NCI-H2171 (cell line): ENCODE measurements at places on chromosomes 11 and 22.

DNA sequence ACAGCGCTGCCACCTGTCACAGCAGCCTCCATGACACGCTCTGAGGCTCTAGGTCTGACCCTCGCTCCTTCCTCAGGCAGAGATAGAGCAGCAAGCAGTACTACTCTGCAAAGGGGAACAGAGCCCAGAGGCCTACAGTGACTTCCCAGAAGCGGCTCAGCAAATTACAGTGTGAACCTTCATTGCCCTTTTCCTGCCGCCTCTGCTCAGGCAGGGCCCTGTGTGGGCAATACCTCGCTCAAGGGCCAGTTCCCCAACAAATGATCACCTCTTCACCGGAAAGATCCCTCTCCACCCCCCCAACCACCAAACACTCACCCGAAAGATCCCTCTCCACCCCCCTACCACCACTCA, 12.3 kb downstream of the KIAA0930 start:
- DNase-seq, result no peak

DNA sequence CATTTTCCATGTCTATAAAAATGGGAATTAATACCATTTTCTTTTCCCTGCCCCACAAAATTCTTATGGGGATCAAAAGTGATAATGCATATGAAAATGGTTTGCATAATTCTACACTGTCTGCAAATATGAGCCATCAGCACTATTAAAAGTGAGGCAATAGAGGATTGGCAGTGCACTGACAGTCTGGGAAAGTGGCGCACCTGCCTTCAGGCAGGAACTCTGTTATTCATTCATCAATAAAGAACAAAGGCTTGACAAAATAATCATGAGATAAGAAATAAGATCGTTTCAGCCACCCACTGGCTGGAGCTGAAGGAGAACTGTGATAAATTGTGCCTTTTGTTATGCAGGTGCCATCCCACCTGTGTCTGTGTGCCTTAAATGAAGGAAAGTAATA, 49.5 kb downstream of the ARFGAP2 start:
- DNase-seq, result no peak

DNA sequence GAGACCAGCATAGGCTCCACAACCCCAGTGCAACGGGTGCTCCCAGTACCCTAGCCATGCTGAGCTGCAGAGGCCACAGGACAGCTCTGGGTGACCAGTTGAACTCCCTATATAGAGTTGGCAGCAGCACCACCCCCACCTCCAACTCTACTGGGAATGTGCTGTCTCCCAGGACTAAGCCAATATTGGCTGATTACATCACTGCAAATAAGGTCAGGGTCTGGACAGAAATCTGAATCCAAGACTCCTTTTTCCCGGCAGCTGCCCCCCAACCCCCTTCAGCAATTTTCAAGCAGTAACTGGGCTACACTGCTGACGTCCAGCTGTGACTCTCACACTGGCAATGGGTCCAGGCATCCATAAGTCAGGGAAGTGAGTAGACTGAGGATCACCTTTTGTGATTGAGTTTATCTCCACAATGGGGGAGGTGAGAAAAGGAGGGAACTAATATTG, at the start of gene HPX:
TSS of gene HPX (minus strand) at position 82 of the 453 bp plus-strand sequence. CDS start at position 58, 24 bp downstream.
- DNase-seq, result no peak

DNA sequence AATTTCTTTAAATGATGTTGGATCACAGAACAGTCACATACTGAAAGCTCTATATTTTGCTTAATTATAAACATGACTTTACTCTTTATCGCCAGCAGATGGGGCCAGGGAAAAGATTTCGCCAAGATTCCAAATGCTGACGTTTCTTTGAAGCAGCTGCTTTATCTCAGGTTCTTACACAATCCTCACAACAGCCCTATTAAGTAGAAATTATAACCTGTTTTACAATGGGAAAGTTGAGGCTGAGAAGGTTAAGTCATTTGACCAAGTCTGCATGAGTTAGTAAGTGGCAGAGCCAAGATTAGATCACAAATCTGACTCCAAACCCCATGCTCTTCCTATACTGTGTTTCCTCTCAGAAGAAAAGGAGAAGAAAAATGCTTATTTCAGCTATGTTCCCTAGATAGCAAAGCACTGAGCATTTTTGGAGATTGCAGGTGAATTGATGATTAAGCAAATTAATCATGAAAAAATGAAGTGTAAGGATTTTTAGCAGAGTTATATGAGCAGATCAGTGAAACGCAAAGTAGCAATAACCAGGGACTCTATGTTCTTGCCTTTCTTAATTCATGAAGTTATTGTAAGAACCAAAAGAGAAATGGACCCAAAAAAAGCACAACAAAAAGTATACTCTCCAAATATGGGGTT, 79.0 kb downstream of the AASDHPPT start:
- no peak for DNase-seq

DNA sequence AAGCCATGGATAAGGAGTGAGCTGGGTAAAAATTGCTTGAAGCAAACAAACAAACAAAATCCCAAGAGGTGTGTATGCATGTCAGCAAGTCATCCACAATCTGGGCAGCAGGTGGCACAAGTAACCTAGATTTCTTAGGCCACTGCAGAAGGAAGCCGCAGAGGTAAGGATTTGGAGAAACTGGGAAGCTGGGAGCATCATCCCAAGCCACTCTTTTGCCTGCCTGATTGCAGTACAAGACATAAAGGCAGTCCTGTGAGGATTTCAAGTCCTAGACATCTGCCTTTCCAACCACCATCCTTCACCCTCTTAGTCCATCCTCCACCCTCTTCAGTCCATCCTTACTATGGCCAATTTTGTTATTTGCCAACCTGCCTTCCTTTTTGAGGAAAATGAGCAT, 67.2 kb upstream of the BMAL1 start:
- peak; percentile 23 for DNase-seq

DNA sequence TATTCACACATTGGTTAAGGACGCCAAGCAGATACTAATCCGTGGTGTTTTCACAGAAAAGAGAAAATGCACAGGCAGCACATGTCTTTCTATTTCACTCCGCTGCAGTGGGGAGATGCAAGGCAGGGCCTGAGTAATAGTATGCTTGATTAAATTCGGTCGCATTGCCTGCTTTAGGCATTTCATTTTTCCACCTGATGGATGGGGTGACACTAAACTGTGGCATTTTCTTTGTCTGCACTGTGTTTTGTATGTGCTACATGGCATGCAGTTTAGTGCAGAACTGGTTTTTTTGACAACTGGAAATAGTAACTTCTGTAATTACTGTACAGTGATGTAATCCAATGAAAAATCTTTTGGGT, 94.9 kb downstream of the SLC17A6 start:
- DNase-seq, result no peak

GRCh38 chr11:111723595-111723994, 42.6 kb downstream of the PPP2R1B start:
- no peak for DNase-seq

DNA sequence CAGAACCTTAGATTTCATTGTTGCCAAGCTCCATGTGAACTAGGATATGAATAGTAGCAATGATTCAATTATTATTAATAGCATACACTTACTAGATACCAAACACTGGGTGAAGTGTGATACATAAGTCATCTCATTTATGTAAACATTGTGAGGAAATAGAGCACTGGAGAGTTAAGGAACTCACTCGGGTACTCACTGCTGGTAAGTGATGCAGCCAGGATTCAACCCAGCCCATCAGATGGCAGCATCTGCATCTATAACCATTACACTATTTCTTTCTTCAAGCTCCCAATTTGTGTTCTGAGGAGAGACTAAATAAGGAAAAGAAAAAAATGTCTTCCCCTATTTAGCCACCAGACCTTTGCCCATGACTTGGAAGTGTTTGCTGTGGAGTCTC, 10.2 kb upstream of the ALG8 start:
- no peak for DNase-seq

GRCh38 chr22:49753276-49753890, 74.3 kb downstream of the BRD1 start:
- no peak for DNase-seq

GRCh38 chr11:117960406-117960805, 25.8 kb upstream of the IL10RA start:
- DNase-seq, result no peak

DNA sequence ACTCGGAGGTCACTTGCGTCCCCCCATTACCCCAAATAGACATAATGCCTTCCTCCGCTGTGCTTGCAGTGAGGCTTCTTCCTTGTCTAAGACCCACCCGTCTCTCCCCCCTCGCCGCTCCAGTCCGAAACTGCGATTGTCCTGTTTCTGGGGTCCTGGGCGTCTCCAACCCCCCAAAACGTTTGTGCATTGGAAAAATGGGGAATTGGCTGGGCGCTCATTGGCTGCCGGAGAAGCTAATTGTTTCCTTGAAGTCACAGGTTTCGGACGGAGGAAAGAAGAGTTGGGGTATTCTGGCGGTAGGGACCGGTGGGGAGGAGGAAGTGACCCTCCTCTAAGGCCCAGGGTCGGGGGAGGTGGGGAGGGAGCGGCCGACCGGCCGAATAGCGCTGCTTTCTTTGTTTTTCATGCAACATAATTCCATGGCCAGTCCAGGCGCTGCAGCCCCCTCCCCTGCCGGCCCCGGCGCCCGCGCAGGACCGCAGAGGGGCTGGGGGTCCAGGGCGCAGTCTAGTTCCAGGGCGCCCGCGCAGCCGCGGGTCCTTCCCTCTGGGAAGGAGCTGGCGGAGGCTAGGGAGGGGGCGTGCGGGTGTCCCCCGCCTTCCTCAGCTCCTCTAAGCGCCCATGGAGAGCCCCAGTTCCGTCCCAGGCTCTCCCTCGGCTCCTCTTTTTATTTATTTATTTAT, 12.7 kb upstream of the CPT1A start:
- DNase-seq, result no peak

GRCh38 chr22:38862375-38863329, 9.4 kb downstream of the CBX6 start:
- DNase-seq, result no peak

- no peak for DNase-seq
Observed at GRCh38 chr11:103850419-103851165, 185.8 kb upstream of the DDI1 start.

- no peak for DNase-seq
Observed at GRCh38 chr11:99240192-99241030, 219.7 kb downstream of the CNTN5 start.

- no peak for DNase-seq
Observed at GRCh38 chr11:2448661-2449547, 4.1 kb downstream of the KCNQ1 start.

DNA sequence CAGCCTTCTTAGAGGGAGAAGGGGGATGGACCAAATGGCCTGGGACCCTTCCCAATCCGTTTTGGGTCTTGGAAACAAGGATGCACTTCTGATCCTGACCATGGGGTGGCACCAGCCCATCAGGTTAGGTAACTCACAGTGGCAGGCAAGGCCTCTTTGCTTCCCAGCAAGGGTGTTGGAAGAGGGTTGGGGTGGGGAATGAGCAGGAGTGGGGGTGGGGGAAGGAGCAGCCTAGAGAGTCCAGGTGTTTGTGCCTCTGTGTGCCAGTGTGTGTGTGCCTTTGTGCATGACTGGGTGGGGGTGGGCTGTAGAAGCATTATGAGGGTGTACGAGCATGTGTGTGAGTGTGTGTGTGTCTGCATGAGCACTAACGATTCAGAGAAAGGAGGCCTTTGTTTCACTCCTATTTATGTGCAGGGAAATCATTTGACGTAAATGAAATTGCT, 213.1 kb downstream of the INSC start:
- DNase-seq, result no peak

- no peak for DNase-seq
Observed at GRCh38 chr11:105582497-105582896, 27.4 kb upstream of the GRIA4 start.

GRCh38 chr11:93221539-93221938, 23.7 kb upstream of the SLC36A4 start:
- DNase-seq, result no peak

GRCh38 chr11:115736146-115736545, 231.9 kb upstream of the CADM1 start:
- DNase-seq, result no peak

- DNase-seq, result no peak
Observed at GRCh38 chr22:17481424-17481823, 81.9 kb upstream of the SLC25A18 start.

DNA sequence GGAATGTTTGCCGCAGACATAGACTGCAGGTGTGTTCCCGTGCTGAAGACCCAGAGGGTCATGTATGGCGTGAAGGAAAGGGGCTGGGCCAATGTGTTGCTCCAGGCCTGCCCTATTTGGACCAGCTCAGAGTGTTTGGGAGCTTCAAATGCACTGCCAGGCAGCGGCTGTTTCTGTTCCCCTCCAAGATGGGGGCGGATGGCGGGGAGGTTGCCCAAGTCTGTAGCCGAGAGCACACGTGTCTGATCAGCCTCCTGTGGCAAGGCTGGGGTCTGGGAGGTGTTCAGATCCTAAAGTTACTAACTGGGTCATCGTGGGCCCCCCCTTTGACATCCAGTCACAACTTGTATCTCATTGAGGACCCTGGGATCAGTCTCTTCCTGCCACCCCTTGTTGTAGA, 45.5 kb downstream of the CACNA1I start:
- DNase-seq, result no peak

DNA sequence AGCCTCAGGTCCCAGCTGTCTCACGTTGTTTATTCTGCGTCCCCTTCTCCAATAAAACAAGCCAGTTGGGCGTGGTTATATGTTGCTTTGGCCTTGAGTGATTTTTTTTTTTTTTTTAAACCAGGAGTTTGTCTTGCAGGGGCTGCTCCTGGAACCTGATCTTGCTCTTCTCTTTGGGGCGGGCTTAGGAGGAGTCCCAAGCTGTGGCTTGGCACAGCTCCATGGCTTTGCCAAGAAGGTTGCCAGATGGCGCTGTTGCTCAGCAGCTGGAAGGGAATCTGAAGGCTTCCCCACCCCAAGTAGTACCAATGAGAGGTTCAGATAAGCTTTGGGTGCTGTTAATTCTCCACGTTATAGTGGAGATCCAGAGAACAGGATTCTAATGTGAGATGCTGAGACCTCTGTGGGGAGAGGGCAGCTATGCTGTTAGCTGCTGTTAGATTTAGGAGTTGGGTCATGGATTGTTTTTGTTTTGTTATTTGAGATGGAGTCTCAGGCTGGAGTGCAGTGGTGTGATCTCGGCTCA, 2.0 kb upstream of the FERMT3 start:
- DNase-seq, result peak; percentile 99

DNA sequence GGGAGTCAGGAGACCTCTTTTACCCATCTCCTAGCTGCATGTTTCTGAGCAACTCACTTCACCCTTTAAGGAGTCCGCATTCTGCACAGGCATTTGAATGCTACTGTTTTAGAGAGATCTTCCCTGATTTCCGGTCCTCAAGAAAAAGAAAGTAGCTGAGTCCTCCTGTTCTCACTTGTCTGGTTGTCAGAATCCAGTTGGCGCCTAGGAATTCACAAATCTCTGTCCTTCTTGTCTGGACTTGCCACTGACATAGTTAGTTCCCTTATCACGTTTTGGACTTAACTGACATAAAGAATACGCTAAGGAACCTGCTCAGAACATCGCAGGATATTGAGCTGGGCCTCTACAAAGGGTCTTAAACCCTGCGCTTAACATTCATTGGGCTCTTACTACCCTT, 61.3 kb upstream of the OR5P2 start:
- DNase-seq, result no peak

GRCh38 chr22:30483169-30483568, 11.4 kb upstream of the SEC14L3 start:
- no peak for DNase-seq
